ENCODE measurements at places on chromosomes 1 and 21.

DNA sequence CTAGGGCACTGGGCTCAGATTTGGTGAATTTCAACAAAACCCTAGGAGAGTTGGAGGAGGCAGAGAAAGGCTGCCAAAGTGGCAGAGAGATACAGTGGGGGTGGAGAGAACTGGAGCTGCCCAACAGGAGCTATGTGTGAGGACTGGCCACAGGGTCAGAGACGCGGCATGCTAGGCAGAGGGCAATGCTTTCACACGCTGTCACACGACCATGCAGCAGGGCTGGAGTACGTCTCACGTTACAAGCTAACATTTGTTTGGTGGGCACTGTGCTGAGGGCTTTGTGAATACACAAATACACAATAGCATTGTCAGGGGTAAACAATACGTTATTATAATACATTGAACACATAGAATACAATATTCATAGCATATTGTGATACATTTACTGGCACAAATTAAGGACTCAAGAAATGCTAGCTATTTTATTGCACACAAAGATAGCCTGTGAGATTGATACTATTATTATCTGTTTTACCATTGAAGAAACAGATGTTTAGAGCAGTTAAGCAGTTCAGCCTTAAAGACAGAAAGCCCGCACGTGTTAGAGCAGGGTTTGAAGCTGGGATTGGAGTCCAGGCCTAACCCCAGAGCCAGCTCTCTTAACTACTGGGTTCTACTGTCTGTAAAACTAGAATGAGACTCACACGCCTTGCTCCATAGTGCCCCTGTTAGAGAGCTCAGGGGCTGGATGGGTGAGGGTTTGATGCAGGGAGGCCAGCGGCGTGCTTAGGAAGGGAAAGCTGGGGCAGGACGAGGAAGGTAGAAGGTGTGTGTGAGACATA is 4.5 kb downstream of the RAB7B start:
- DNase-seq: no peak

DNA sequence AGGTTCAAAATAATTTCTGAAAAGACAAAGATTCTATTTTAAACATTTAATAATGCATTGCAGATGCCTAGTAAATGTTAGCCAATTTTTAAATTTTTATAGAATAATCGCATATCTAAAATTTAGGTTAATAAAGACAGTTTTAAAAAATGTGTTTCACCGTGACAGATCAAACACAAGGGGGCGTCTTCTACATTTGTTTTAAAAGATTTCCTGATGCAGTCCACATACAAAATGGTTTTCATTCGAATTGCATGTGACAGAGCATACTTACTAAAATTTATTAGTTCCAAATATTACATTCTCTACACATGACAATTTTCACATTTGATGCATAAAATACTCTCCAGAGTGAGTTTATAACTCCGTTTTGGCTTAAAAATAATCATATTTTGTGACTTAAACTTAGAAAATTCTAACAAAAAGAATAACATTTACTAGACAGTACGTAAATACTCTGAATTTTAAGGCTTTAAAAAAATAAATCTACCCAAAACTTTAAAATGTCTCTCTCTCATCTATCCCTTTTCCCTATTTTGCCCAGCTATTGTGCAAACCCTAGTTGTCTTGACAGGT is 75.5 kb downstream of the ADAMTS1 start:
- DNase-seq: no peak

- DNase-seq: no peak
These were observed 31.4 kb downstream of the LACTBL1 start for GRCh38 chr1:22941257-22941656.

GRCh38 chr1:2082064-2082463 is 31.9 kb downstream of the PRKCZ start:
- no peak for DNase-seq

DNA sequence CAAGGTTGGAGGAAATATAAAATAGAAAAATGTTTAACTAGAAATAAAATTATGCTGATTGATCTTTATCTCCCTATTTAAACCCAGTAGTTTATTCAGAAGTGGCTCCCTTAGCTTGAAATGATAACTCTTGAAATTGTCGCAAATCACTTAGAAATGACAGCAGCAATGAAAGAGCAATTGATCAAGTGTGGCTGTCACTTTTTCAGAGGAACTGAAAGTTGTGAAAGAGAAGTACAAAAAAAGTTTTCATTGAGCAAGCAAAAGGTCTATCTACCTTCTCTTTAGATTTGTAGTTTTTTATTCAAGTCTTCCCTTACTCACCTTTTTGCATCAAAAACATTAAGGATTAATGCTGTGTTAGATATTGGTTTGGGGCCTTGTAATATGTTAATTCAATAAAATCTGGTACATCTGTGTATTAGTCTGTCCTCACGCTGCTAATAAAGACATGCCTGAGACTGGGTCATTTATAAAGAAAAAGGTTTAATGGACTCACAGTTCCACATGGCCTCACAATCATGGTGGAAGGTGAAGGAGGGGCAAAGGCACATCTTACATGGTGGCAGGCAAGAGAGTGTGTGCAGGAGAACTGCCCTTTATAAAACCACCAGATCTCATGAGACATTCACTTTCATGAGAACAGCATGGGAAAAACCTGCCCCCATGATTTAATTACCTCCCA is 48.3 kb downstream of the LRRC8C start:
- DNase-seq: no peak

DNA sequence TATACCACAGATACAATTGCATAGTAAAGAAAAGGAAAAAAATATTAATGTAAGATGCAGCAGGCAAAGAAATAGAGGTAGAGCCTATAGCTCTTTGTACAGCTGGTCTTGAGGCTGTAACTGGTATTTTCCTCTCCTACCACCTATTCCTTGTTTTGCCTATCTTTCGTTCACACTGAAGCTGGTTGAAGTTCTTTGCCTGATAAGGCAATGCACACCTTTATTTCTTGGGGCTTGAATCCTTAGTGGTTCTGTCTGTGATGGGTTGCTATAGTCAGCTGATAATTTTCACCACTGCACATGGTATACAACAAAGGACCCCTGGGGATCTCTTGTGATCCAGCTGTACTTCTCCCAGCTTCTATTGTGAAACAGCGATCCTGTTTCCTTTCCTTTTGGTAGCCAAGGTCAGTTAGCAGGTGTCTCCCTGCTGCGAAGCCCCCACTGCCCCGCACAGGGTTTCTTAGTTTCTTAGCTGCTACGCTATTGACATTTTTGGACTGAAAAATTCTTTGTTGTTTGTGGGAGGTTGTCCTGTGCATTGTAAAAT is 9.9 kb upstream of the TSNAX start:
- DNase-seq: no peak

DNA sequence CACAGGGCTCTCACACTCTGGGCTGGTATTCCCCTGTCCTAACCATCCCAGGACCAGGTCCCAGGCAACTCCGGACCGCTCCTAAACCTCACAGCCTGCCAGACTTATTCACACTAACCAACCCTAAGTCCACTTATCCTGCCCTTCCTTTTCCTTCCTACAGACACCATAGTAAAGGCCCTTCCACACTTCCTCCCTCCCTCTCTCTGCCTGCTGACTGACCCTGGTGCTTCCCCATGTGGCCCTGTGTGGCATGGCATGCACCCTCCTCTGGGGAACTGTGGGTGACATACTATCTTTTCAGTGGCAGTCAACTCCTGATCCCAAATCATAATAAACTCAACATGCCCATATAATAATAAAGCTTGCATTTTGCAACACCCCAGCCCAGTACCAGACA is 155.1 kb upstream of the DNAH14 start:
- DNase-seq: no peak

- DNase-seq: no peak
These were observed 137.8 kb downstream of the PLPP3 start for GRCh38 chr1:56441601-56442000.

- no peak for DNase-seq
These were observed 116.3 kb upstream of the CACYBP start for GRCh38 chr1:174883409-174883808.
